ENCODE measurements at places on chromosomes 16 and 17.

DNA sequence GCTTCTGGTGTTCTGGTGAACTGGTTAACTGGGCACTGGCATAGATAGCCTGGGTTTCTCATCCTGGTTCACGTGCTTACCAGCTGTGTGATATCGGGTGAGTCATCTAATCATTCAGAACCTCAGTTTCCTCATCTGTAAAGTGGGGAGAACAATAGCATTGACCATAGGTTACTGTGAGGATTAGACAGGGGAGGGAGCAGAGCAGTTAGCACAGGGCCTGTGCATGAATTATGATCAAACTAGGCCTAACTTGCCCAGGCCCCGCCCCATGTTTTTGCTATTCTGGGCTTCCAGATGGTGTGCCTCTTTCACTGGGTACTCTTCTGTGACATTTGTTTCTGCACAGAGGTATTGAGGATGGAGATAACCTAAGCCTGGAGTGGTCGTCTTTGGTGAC is 4.6 kb upstream of the KLHL36 start:
- no peak for DNase-seq

DNA sequence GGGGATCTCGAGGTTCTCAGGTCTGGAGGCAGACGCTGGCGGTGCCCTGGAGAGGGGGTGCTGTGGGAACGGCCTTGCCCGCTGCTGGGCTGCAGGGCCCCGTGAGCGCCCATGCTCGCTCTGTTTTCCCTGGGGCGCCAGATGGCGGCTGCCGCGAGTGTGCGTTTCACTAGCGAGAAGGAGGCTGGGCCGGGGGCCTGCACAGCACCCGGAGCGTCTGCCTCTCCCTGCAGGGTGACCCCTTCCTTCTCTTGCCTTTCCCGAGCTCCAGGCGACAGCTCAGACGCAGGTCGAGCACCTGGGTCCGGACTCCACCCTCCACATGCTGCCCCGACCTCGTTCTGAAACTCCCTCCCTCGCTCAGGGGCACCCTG is 2.7 kb downstream of the TELO2 start:
- no peak for DNase-seq

- no peak for DNase-seq
Measured at GRCh38 chr17:17304521-17304985, 1.4 kb downstream of the NT5M start.

- DNase-seq, result no peak
Measured at GRCh38 chr17:65389949-65390348, 171.5 kb downstream of the AXIN2 start.

GRCh38 chr17:40074871-40075200 is 12.1 kb downstream of the THRA start:
- no peak for DNase-seq

DNA sequence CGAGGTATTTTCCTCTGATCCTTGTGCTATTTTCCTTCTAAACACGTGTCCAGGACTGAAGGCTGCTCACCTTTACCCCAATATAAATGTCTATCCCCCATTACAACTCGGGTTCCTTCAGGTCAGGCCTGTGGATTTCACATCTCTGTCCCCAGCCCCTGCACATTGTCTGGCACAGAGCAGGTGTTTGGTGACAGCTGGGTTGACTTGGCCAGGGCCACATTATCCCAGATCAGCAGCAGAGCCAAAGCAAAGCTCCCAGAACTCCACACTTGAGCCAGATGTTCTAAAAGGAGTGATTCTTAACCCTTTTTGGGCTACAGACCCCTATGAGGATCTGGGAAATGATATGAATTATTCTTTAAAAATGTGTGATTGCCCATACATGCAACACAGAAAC is 18.0 kb upstream of the SPATA32 start:
- DNase-seq, result no peak

DNA sequence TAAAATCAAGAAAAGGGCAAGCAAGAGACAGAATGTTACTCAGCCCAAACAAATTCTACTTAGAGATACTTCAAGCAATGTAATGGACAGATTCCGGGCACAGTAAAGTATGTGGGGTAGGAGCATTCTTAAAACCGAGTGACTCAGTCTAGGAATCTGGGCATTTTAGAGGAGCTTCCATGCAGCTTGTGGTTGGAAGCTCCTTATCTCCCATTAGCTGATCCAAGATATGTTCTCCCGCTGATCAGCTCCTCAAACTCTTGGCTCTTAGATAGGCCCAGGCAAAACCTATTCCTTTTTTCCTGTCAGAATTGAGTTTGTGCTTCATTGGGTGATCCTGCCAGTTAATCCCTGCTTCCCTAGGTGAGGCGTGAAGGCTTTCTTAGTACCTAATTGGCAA is 303.3 kb downstream of the CEP112 start:
- no peak for DNase-seq

GRCh38 chr16:24755201-24755874 is 25.9 kb downstream of the TNRC6A start:
- DNase-seq, result no peak

All from cortex of kidney (tissue), 1 donor.